ENCODE measurements at places on chromosomes 2 and 18.

GRCh38 chr2:222627764-222628163, 28.1 kb downstream of the FARSB start:
- DNase-seq = no peak

DNA sequence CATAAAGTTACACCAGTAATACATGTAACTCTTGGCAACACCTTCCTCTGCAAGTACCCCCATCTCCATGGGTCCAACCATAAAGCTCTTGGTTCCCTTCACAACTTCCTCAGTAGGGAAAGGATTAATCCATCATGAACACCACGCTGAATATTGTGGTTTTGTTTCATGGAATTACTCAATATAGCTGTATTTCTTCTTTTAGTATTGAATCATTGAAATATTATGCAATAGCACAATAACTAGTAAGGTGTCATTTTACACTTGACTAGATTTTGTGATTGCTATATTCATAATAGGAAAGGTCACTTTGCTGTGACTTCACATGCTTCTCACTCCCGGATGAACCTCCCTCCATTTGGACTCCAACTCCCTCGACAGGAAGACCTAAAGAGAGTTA, 29.7 kb upstream of the PID1 start:
- DNase-seq = no peak

DNA sequence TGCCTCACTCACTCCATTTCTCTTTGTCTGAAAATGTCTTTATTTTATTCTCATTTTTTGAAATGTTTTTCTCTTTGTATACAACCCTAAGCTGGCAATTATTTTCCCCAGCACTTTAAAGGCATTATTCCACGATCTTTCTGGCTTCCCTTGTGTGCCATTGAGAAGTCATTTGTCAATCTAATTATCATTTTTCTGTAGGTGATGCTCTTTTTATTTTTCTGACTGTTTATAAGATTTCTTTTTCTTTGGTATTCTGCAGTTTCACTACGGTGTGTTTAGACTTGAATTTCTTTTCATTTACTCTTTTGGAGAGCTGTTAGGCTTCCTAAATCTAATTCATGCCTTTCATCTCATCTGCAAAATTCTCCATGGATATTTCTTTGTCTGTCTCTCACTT, 8.1 kb downstream of the SCYGR4 start:
- no peak for DNase-seq

- no peak for DNase-seq
Observed at GRCh38 chr2:241695651-241696050, 6.2 kb upstream of the ING5 start.

GRCh38 chr2:113227290-113227689, 51.4 kb downstream of the PAX8 start:
- DNase-seq = no peak

DNA sequence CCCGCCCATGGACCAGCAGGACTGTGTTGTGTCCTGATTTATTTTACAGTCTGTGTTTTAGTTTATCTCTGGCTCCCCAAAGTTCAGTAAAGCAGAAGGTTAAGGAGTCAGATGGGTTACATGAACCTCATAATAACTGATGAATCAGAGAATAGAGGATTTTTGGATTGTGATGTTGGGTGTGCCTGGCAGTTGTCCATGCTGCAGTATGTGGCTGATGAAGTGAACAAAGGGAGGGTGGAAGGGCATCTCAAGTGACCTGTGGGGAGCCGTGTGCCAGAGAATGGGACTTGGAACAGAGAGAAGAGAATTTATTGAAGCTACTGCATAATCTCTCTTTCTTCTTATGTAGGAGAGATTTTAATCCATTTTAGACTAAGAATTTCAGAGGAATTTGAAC, 145.5 kb downstream of the MAP4K4 start:
- DNase-seq = no peak

DNA sequence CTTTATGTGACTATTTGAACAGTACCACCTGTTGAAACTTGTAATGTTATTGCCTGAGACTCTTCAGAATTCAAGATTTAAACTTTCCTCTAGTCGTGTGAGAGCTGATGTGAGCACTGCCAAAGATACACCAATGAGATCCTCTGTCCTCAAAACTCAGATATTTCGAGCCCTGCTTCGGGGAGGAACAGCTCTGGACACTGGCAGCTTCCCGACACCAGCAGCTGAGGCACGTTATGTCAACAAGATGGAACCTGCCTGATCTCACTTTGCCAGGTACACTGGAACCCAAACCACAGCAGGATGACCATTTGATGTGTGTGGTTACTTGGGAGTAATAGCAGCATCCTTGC, 319.9 kb upstream of the RBMS1 start:
- no peak for DNase-seq
